Stimulated activated CD4-positive, alpha-beta T cell treated with anti-CD3 and anti-CD28 coated beads, Interleukin-1b, Interleukin-23, amount 100 ng/mL, for 1 hour (primary cell): ENCODE measurements at places on chromosomes 7 and 10.

DNA sequence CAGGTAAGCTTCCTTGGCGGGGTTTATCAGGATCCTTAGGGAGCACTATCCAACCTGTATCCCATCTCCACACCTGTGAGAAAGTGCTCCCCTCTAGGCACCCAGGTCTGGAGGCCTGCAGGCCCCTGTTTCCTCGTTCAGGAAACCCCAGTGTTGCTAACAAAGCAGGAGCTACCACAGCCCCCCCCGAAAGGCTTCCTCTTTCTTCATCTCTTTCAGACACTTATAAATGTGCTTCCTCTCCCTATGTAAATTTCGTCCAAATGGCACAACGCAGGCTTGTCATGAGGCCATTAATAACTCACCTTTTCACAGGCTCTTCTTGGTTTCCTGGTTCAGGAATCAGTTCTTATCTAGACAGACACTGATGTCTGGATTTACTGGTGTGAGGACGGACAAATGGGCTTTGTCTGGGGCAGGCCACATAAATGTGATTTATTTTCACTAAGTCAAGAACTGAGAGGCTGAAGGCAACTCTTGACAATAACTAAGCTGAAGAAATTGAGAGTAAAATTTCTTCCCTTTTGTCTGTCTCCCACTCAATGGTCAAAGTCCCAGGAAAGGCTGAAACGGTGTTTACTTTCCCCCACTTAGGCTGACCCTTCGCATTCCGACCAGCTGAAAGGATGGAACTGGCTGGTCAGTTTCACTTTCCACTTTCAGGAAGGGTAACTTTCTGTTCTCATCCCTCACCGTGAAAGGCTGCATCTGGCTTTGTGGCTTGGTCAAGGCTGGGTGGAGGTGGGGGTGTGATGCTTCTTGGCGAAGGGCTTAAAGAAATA is 46.8 kb downstream of the PIK3AP1 start:
- no peak for DNase-seq

DNA sequence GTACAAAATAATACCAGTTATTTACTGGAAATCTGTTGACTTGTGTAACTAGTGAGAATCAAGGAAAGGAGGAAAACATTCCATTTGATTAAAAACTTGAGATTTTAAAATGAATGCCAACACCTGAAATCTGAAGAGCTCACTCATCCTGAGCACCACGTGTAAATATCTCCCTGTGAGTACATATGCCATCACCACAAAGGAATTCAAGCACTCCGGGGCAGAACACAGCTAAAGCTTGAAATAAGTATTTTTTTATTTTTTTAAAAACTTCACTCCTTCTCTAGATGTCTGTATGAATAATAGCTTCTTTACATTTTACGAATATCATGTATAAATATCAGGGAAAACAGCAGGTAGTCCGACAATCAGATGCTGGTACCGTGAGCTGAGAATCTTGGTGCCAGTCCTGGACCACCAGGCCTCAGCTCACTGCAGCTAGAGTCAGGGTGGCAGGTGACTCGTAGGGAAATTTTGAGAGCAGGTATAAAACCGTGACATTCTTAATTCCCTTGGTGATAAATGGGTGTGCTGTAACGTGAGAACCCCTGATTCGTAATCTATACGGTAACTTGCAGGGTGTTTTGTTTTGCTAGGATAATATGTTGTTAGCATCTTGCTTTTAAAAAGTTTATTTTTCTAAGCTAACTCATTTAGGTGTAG is 12.7 kb downstream of the LMTK2 start:
- DNase-seq = no peak

DNA sequence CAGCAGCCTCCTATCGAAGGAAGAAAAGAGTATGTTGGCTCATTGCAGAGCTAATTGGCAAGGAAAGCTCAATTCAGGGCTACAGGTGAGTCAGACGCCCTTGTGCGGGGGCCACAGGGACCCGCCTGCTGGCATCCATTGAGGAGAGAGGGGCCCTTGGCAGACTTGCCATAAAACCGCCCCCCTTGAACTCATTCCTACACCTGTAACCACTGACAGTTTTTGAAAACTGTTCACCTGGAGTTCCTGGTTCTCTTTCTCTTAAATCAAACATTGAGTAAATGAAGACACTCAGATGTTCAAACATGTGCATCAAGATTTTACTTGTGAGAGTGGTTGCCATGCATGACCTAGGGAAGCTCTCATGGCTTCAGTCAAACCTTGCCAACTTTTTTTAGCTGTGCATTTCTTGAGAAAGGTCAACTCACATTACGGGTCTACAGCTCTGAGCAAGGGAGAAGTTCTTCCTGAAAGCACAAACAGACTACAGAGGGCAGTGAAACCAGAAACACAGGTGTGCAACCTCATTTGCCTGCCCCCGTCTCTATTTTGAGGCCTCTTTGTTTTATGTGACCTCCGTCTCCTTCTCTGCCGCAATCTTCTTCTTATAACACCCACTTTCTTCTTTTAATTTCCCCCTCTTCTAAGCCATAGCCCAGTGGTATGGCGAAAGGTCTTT is 87.8 kb downstream of the TBXAS1 start:
- DNase-seq = no peak

DNA sequence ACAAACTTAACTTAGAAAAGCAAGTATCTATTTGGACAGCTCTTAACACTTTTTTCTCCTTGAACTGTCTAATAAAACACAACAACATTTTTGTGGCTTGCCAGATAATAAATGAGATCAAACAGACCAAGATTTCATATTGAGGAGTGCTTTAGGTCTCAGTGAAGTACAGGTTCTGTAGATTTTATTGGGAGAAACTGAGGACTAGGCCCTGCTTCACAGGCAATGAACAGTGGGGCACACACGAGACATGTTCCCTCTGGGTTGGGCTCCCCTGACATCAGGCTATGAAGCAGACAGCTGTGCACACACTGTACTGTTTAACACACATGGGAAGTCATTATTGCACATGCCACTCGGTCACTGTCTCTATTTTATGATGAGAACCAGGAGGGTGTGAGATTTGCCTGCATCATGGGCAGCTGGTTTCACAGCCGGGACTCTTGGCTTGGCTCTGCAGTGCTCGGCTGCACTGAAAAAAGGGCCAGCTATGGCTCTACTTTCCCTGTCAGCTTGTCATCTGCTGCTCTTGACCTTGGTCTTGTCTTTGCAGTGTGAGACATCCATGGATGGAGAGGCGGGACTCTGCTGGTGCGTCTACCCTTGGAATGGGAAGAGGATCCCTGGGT is 4.2 kb downstream of the IGFBP1 start:
- DNase-seq = no peak

DNA sequence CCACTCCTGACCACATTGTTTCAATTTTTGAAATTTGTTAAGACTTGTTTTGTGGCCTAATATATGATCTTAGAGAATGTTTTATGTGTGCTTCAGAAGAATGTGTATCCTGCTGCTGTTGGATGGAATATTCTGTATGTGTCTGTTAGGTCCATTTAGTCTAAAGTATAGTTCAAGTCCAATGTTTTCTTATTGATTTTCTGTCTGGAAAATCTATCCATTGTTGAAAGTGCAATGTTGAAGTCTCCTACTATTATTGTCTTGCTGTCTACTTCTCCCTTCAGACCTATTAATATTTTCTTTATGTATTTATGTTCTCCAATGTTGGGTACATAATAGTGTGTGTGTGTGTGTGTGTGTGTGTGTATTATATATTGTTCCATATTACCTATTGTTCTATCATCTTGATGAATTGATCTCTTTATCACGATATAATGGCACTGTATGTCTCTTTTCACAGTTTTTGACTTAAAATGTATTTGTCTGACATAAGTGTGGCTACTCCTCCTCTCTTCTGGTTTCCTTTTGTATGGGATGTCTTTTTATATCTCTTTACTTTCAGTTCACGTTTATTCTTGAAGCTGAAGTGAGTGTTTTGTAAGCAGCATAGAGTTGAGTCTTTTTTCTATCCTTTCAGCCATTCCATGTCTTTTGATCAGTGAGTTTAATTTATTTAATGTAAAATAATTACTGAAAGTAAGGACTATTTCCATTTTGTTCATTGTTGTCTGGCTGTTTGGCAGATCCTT is 61.3 kb downstream of the AKR1D1 start:
- no peak for DNase-seq

- no peak for DNase-seq
Measured at GRCh38 chr10:47079204-47079580, 168.0 kb downstream of the PTPN20 start.

DNA sequence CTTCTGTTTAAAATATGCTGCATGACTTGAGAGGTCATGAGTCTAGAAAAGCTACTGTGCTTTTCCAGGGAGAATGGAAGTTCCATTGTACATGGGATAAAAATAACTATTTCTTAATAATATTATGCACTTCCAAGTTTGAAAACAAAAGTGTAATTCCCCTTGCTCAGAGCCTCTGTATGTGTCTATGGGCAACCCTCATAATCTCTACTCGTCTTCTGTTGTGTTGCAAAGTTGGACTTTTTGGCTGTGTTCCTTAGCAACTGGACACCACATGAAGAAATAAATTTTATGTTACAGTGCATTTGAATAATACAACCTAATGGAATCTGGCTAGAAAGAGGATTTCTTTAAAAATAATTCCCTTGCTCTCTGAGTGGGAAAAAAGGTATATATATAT is 242.6 kb downstream of the TWIST1 start:
- DNase-seq = no peak

DNA sequence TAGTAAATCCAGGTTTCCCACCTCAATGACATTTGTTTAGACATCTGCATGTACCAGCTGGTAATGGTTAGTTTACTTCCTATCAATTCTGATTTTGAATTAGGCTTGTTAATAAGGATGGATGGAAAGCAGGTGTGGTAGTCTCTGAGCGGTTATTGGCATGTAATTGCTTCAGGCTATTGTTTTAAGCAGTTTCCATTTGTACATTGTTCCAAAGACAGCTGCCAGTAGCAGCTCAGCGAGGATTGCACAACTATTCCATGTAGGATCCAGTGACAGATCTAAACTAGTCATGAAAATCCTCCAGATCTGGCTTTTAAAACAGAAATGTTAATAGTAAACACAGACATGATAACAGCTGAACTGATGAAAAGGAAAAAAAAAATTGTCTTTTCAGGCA is 436.0 kb upstream of the ADARB2 start:
- no peak for DNase-seq

DNA sequence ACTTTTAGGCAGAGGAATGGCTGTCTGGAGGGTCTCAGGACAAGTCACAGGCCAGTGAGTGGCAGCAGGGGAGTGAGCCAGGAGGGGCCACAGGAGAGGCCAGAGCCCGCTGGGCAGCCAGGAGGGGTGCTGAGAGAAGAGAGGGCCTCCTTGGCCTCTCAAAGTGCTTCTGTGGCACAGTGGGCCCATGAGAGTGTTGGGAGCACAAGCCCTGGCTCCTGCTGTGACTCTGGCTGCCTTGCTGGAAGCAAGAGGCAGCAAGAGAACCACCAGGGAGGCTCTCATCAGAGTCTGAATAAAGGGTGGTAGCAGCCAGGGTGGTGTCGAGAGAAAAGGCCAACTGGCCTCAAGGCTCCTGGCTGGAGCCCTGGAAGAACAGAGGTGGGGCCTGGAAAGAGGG is 91.1 kb downstream of the VOPP1 start:
- no peak for DNase-seq

- DNase-seq = no peak
Measured at GRCh38 chr7:40811666-40812065, 676.9 kb downstream of the SUGCT start.

- DNase-seq = no peak
Measured at GRCh38 chr7:44216521-44217222, 15.9 kb downstream of the YKT6 start.

GRCh38 chr7:42880392-42880791 is 31.5 kb downstream of the C7orf25 start:
- DNase-seq = no peak

- no peak for DNase-seq
Measured at GRCh38 chr10:2475711-2476217, 591.6 kb upstream of the PFKP start.

DNA sequence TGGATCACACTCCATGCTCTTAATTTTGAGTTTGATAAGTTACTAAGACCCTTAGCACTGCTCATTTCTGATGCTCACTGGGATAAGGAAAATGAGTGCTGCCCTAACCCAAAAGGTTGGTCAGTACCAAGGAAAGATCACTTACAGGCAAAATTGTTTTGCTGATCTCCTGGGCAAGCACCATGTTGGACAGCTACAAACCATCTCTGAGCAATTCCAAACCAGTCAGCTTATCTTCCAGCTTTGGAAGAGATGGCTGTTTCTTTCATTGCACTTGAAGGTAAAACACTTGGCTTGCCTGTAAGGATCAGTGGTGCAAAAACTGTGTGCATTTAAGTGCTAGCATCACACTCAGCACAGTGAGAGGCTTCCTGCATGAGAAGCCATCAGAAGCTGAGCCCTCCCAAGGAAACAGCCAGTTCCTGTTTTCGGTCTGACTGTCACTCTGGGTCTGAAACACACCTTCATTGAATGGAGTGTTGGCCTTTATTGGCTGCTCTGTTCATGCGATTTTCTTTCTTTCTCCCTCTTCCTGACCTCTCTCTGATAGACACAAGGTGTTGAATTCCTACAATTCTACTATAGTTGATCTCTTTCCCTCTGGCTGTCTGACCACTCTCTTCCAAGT is 126.4 kb upstream of the GHITM start:
- DNase-seq = no peak

DNA sequence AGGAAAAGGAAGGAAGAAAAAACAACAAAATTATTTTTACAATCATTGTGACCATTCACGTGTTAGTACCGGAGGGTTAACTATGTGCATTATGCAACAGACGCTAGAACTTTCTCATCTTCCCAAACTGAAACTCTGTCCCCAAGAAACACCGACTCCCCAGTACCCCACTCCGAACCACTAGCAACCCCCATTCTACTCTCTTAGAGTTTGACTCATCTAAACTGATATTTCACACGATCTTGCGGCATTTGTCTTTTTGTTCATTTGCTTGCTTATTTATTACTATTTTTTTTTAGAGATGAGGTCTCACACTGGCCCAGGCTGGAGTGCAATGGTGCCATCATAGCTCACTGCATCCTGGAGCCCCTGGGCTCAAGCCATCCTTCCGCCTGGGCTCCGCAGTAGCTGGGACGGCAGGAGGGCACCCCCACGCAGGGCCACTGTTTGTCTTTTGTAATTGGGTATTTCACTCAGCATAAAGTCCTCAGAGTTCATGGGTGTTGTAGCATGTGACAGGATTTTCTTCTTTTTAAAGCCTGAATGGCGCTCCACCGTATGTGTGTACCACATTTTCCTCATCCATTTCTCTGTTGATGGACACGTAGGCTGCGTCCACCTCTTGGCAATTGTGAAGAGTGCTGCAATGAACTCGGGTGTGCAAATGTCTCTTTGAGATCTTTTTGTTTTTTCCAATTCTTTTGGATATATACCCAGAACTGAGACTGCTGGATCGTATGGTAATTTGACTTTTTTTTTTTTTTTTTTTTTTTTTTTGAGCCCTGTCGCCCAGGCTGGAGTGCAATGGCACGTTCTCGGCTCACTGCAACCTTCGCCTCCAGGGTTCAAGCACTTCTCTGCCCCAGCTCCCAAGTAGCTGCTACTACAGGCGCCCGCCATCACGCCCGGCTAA is 9.5 kb downstream of the MNX1 start:
- no peak for DNase-seq

DNA sequence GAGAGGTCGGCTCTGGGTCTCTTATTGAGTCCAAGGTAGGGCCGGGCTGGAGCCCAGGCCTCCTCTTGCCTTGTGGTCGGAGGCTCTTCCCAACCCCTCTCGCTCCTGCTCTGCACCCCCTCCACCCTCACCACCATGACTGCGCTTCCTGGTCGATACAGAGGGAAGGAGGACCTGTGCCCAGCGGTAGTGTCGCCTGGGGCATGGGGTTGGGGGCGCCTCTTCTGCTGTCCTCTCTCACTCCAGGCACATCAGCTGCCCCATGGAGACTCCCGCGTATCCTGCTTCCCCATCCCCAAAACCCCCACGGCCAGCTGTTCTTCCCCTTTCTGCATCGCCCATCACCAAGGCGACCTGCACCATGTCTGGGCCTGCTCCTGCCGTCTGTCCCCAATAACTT is 44.4 kb downstream of the TMEM270 start:
- DNase-seq = no peak

GRCh38 chr7:111531993-111532392 is 30.3 kb downstream of the IMMP2L start:
- no peak for DNase-seq
